Pulmonary artery endothelial cell (primary cell): ENCODE measurements at places on chromosomes 6 and 20.

DNA sequence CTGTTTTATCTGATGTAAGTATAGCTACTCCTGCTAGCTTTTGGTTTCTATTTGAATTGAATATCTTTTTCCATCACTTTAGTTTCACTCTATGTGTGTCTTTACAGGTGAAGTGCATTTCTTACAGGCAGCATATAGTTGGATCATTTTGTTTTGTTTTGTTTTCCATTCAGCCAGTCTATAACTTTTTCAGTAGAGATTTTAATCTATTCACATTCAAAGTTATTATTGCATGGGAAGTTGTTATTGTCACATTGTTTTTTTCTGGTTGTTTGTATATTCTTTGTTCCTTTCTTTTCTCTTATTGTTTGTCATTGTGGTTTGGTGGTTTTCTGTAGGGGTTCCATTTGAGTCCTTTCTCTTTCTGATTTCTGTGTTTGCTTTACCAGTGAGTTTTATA is 151.2 kb downstream of the PDE10A start:
- DNase-seq = no peak

DNA sequence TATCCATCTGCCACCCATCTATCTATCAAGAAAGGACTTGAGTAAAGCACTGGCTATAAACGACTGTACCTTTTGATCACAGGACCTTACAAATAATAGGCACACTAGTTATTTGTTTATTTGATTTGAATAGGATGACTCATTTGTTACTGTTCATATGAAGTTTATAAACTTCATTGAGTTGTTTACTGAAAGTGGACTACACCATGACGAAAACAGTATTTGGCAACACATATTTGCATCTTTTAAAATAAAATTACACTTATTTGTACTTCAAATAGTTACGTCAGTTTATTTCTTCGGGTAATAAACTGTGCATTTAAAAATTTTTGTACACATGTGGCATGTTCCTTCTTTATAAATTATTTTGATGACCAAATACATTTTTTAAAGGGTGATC is 133.0 kb downstream of the OGFRL1 start:
- no peak for DNase-seq

DNA sequence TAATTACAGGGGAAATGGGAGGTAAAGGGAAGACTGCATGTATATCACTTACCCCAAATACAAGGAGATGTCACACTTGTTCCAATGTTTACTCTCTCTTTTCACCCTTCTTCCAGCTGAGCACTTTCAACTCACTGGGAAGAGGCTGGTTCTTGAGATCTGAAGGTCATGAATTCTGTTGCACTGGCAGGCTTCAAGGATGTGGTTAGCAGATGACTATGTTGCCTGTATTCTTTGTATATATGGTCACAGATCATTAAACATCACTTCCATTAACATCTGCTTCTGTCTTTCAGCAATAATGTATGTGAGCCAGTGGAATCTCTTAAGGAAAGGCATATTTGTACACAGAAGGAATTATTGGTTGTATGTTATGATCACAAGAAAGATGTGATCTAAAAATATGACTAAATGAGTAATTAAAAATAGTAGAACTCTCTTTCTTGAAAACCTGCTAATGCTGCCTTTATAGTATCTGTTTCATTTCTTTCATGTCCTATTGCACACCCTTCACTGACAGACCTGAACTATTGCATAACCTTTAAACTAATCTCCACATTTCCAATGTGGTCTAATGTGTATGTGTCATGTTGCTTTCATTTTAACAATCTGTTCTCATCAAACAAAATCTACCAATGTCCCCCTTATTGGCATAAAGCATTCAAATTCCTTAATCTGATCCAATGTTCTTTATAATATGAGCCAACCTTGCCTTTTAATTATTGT is 131.4 kb upstream of the EPHA7 start:
- no peak for DNase-seq

- DNase-seq = no peak
Measured at GRCh38 chr6:1485678-1486077, 96.3 kb downstream of the FOXF2 start.

DNA sequence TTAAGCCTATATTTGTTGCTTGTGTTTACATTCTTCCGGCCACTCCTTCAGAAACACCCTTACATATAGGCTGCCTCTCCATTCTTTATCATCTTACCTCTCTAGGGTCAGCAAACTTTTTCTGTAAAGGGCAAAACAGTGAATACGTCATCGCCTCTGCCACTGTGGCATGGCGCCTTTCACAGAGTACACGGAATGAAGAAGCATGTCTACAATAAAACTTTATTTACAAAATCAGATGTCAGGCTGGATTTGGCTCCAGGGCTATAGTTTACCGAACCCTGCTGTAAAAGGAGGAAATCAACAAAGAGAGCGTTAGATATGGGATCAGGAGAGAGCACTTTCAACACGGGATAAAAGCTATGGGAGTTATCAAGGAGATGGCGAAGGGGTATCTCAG is 9.3 kb upstream of the NCR2 start:
- no peak for DNase-seq

GRCh38 chr20:19012676-19013075 is 199.1 kb downstream of the SCP2D1 start:
- DNase-seq = no peak

DNA sequence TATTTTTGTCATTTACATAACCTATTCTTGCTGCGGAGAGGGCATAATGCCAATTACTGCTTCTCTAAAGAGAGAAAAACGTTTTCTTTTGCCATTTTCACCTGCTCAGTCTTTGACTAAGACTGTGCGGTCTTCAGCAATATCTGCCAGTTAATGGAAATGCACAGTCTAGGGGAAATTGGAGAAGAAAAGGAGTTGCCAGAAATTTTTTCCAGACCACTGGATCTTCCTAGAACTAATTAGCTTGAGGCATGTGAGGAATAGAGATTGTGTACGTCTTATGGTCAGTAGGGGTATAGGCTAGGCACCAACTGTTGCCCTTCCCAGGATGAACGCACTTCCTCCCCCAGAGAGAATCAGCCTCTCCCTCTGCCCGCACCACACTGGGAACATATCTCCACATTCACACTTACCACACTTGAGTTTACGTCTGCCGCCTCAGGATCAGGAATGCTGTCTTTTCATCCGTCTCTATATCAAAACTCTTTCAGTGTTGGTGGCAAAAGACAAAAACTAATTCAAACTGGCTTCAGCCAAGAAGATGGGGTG is 67.9 kb upstream of the E2F3 start:
- DNase-seq = no peak

DNA sequence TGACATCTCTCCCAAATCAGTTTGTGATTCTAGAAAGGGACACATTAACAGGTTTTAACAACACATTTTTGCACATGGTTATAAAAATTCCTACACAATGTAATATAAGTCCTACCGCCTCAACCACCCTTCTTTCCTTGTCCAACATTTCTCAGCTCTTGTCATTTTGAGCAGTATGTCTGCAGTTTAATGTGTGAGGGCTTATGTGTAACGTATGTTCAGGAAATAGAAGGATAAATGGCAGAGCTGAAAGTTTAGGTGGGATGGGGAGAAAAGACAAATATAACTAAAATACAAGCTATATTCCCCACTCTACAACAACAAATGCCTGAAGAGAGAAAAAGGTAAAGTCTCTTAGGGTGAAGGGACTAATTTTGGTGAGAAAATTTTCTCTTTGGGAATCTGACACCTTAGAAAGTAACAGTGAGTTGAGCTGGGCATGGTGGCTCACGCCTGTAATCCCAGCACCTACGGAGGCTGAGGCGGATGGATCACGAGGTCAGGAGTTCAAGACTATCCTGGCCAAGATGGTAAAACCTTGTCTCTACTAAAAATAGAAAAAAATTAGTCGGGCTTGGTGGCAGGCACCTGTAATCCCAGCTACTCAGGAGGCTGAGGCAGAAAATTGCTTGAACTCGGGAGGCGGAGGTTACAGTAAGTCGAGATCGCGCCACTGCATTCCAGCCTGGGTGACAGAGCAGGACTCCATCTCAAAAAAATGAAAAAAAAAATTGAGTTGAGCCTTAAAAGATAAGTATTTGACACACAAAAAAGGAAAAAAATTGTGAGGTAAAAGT is 5.1 kb downstream of the PNRC1 start:
- no peak for DNase-seq

- DNase-seq = no peak
Measured at GRCh38 chr20:32006841-32007786, 3.1 kb upstream of the CCM2L start.

- DNase-seq = no peak
Measured at GRCh38 chr20:934186-934840, 18.2 kb upstream of the ANGPT4 start.

DNA sequence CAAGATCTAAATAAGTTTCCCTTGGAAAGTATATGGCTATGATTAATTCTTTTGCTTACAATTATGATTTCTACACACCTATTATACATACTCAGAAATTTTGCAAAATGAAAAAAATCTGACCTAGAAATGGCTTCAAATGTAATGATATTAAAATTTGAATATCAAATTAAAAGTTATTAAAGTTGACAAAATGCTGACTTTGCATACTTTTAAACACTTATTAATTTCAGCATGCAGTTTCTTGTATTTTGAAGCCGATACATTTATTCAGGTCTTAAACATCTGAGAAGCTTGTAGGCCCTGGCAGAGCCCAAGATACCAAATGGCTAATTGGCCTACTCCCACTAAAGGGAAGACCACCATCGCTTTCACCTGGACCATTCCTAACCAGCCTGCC is 59.8 kb downstream of the SMLR1 start:
- no peak for DNase-seq

GRCh38 chr6:122563364-122564052 is 46.7 kb upstream of the PKIB start:
- DNase-seq = no peak

DNA sequence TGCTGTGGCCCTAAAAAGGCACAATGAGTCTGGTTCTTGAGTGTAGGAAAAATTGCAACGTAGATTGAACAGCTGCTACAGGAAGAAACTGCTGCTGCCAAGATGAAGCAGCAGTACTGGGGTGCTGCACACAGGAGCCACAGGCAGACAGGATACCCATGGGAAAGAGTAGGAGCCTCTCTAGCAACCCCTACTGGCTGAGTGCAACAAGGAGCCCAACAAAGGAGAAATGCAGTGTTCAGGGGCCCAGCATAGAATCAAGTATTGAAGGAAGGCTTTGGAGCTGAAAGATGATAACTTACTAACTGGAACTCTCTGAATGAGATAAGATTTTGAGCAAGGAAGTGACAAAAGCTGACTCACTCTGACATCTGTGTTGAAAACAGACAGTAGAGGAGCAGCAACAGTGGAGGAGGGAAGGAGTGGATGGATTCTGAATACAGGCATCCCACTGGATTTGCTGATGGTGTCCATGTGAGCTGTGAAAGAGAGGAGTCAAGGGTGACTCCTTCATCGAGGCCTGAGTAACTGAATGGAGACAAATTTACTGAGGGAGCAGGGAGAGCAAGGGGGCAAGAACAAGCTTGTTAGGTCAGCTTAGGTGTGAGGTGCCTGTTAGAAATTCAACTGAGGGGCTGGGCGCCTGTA is 534.7 kb upstream of the JARID2 start:
- no peak for DNase-seq

DNA sequence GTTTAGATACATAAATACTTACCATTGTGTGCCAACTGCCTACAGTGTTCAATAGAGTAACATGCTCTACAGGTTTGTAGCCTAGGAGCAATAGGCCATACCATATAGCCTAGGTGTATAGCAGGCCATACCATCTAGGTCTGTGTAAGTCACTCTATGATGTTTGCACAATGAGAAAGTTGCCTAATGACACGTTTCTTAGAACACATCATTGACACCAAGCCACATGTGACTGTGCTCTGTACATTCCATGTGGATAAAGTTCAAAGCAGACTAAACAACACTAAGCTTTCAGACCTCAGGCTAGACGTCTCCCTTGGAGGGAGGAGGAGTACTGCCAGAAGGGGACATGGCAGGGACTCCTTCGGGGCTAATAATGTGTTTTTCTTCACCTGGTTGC is 93.6 kb downstream of the KIF16B start:
- DNase-seq = no peak

- DNase-seq = no peak
Measured at GRCh38 chr6:166470029-166470862, 87.5 kb upstream of the MPC1 start.

GRCh38 chr6:23174781-23175361 is 605.5 kb downstream of the HDGFL1 start:
- DNase-seq = no peak

DNA sequence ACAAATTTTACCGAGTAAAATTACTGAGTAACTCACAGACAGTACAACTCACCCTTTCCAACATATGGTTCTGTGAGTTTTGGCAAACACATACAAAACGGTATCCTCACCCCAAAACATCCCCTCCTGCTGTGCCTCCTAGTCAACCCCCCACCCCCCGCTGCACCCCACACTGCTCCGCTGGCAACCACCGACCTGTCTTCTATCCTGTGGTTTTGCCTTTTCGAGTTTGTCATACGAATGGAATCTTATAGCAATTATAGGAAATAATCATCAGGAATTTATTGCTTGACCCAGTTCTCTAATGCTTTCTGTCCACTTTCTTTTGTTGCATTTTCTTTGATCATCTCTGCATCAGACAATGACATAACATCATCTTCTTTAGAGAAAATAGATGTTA is 312.3 kb downstream of the KIF16B start:
- no peak for DNase-seq

GRCh38 chr6:132483779-132484679 is 28.9 kb downstream of the STX7 start:
- DNase-seq = no peak
